ENCODE measurements at places on chromosomes 11 and 22.

GRCh38 chr22:26235792-26236487, 66.7 kb downstream of the SEZ6L start:
- no peak for ATAC-seq

GRCh38 chr11:1000357-1001278, 35.9 kb downstream of the MUC6 start:
- ATAC-seq, result no peak

- ATAC-seq, result no peak
Observed at GRCh38 chr11:111179184-111179910, 66.2 kb upstream of the POU2AF2 start.

GRCh38 chr11:36997656-36998055, 399.6 kb upstream of the RAG2 start:
- no peak for ATAC-seq

DNA sequence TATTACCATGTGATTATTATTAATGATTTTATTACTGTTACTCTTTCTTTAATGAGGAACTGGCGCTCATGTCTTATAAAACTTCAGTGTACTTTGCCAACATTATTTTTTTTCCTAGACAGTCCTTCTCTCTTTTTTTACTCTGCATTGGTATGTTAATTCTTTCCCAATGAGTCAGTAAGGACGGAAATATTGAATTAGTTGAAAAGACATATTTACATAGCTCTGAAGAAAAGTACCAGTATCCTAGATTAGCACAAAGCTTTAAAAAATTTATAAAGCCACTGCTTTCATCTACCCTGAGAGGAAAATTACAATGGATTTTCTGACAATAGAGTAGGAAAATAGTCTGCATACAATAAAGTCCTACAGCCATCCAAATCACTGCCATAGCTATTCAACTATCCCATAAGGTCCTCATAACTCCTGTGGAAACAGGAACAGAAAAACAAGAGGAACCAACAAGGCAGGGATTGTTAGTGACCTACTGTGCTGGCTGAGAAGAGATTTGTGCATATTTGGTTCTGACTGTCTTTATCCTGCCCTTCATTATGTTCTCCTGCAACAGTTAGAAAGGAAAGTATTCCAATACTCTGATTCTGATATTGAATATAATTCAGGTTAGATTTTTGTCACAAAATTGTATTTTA, 314.4 kb downstream of the AASDHPPT start:
- ATAC-seq, result no peak

- ATAC-seq, result no peak
Observed at GRCh38 chr22:28095316-28096095, 176.4 kb upstream of the PITPNB start.

DNA sequence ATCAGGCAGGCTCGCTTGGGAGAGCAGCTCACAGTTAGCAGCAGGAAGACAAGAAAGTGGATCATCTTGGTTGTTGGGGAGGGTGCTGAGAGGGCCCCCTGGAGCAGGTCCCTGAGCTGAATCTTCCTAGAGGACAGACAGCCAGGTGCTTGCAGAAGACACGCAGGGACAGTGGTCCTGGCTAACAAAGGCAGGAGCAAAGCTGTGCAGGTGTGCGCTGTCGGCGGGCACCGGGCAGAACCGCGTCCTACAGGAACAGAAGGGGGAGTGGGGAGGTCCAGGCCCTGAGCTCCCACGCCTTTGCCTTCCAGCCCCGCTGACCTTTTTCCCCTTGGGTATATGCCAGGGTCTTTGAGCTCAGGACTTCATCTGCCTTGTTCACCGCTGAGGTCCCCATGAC, 30.1 kb upstream of the PARVB start:
- no peak for ATAC-seq

All from activated CD4-positive, CD25-positive, alpha-beta regulatory T cell treated with anti-CD3 and anti-CD28 coated beads, Interleukin-2, amount 50 U/mL, for 24 hours (primary cell).